ENCODE measurements at places on chromosomes 7 and 10.

- DNase-seq = peak; percentile 43
Observed at GRCh38 chr10:132403511-132404168, 6.6 kb downstream of the PWWP2B start.

GRCh38 chr10:110568055-110568735, 700 bp downstream of the SMC3 start:
- DNase-seq = peak; percentile 75

DNA sequence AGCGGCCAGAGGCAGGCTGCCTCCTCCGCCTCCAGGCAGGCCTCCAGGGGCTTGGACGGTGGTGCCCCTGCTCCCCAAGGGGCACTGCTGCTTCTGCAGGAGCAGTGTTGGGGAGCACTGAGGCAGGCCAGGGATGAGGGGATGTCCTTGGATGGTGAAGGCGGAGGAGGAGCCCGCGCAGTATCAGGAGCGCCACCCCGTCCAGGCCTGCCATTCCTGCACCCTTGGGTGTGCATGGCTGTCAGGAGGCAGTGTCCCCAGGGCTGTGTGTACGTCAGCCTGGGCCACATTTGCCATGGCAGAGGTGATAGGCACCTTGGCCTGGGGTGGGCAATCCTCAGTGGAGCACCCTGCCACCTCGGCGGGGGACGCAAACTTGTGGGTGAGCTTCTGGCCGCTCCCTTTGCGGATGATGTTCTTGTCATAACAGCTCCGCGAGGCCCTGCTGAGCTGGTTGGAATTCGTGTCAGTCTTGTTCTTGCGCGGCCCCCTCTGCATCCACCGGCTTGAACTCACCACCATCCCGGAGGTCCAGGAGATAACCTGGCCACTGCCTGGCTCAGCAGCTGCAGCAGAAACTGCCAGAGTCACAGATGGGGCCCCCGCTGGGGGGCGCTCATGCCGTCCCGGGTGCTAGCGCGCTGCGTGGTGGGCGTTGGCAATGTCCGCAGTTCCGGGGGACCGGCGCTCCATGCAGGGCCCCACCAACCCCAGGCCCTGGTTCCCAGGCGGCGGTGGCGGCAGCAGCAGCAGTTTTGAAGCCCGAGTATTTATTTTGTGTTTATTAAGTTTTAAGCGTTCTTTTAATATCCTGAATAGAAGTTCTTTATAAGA, 182.3 kb upstream of the ADCY1 start:
- no peak for DNase-seq

GRCh38 chr10:89522463-89522862, 12.9 kb downstream of the SLC16A12 start:
- DNase-seq = no peak

- DNase-seq = no peak
Observed at GRCh38 chr7:40516376-40516775, 381.6 kb downstream of the SUGCT start.

- no peak for DNase-seq
Observed at GRCh38 chr10:69397972-69398371, 18.7 kb downstream of the TACR2 start.

- DNase-seq = no peak
Observed at GRCh38 chr7:29150856-29151255, 4.5 kb upstream of the CPVL start.

DNA sequence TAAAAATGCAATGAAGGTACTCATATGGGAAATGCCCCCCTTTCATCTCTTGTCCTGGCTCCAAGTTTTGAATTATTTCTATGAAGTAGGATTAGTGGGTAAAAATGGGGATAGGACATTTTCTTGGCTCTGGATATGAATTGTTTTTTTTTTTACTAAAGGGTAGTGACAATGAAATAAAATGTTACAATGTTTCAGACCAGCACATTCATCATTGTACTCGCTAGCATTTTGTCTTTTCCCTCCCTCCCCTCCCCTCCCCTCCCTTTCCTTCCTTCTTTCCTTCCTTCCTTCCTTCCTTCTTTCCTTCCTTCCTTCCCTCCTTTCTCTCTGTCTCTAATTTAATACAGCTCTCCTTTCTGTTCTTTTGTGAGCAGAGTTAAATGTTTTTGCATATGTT, 64.4 kb downstream of the CDK1 start:
- DNase-seq = no peak

DNA sequence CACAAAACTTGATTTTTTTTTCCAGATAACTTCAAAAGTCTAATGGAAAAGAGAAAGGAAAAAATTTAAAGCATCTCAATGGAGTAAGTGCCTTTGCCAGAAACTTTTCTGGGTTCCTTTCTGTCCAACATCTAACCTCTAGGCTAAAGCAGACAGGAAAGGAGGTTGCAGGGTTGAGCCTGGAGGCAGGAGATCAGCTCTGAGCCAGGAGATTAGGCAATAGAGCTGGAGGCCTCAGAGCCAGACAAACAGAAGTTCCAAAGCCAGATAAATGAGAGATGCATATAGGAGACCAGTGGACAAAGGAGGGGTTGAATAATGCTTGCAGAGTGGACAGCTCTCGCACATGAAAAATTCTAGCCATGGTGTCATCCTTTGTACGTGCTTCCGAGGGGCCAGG, 42.9 kb downstream of the CHN2 start:
- DNase-seq = no peak

- no peak for DNase-seq
Observed at GRCh38 chr7:156167417-156167807, 355.1 kb upstream of the SHH start.

- no peak for DNase-seq
Observed at GRCh38 chr7:20395104-20395503, 64.4 kb downstream of the ITGB8 start.

GRCh38 chr10:118107040-118107439, 60.3 kb upstream of the RAB11FIP2 start:
- no peak for DNase-seq

DNA sequence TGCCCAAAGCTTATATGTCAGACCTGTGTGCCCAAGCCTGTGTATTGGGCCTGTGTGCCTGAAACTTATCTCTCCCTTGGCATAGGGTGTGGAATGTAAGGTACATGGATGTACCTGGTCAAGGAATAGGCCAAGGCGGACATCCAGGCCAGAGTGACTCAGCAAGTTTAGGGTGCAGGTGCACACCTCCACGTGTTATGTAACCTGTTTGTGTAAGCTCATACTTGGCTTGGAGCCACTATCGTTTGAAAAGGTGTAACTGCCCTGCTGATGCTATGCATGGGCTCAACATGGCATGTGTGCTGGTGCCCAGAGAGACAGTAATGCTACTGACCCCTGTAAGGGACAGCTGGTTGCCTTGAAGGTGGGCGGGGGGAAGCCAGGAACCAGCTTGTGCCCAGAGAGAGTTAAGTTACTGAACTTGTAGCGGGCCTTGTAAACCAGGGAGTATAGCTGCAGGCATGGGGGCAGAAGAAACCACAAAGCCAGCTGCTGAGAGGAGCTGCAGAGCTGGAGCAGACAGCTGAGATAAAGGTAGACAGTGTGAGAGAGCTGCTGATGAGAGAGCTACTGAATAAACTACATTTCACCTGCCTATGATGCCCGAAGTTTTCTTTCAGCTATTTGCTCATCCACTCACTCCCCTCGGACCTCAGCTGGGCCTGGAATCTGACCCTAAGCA, 656.4 kb upstream of the ZWINT start:
- no peak for DNase-seq

- DNase-seq = peak; percentile 95
Observed at GRCh38 chr10:133373174-133374090, at the start of gene ECHS1. Gene ECHS1 (minus strand): TSS chr10:133373354. CDS start chr10:133373333, 21 bp downstream.

DNA sequence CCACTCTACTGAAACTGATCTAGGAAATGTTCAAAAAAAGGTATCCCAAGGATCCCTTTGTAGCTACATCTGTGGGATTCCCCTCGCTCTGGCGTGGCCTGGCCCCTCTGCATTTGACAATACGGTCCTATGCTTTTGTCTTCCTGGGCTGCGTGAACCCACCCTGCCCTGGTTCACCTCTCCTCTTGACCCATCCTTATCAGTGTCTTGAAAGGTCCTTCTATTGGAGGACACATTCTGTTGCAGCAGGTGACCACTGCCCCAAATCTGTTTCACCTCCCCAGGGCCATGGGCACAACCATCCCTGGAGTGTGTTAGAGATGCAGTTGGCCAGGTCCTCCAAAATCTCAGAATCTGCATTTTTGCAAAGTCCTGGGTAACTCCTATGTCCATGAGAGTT, 100.8 kb downstream of the EGFR start:
- DNase-seq = no peak

GRCh38 chr7:43834463-43835251, 34.7 kb downstream of the MRPS24 start:
- no peak for DNase-seq

- no peak for DNase-seq
Observed at GRCh38 chr7:80136261-80137055, 1.8 kb downstream of the GNAI1 start.

GRCh38 chr7:27409776-27410175, 167.2 kb downstream of the EVX1 start:
- DNase-seq = no peak

DNA sequence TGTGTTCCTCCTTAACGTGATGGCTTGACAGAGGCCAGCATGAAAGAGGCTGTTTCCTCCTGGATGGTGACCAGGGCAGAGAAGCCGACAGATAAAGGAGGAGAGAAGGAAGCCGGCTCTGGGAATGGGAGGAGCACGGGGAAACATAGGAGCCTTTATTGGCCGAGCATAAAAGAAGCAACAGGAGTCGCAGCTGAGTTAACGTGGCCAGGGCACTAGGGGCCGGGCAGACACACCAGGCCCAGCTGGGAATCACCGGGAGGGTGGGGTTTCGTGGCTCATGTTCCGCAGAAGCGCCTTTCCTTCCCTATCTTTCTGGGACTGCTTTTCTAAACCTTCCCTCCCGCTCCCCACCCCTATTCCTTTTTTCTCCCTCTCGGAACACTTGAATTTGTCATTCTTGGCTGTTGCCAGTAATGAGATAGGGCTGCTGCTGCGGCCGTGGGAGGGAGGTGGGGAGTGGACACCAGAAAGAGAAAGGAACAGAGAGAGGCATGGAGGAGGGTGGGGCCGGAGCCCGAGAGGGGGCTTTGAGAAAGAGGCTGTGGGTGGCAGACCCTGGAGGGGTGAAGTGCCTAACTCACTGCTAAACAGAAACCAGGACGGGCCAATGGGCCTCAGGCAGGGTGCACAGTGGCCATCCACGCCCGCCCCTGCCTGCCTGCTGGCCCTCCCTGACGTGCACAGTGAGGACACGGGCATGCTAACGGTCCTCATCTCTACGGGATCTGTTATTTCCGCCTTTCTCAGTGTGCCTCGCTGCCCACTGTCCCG, 65.2 kb downstream of the COL13A1 start:
- peak; percentile 75 for DNase-seq

DNA sequence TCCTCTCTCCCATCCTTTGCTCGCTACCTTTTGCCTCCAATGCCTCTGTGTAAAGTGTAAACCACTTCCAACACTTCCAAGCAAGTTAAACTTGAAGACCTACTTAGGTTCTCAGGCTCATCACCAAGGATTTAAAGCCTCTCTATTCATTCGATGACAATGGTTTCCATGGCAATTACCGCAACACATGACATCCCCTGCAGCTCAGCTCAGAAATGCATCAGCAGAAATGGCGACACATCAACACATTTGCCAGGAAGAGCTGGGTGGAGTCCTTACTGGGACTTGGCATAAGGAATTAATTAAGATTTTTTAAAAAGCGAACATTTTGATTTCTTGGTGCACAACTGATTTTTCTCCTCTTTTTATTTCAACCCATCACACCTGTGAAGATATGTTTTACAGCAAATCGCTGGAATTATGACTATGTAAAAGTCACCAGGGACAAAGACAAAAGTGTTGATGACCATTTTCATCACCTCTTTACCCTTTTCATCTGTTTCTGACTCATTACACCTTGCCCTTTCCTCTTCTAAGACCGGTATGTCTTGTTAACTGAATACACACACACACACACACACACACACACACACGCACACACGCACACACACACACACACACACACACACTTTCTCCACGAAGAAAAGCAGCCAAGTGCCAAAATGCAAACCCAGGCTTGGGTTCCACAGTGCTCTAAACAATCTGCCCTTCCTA, 453.4 kb upstream of the CELF2 start:
- DNase-seq = no peak

DNA sequence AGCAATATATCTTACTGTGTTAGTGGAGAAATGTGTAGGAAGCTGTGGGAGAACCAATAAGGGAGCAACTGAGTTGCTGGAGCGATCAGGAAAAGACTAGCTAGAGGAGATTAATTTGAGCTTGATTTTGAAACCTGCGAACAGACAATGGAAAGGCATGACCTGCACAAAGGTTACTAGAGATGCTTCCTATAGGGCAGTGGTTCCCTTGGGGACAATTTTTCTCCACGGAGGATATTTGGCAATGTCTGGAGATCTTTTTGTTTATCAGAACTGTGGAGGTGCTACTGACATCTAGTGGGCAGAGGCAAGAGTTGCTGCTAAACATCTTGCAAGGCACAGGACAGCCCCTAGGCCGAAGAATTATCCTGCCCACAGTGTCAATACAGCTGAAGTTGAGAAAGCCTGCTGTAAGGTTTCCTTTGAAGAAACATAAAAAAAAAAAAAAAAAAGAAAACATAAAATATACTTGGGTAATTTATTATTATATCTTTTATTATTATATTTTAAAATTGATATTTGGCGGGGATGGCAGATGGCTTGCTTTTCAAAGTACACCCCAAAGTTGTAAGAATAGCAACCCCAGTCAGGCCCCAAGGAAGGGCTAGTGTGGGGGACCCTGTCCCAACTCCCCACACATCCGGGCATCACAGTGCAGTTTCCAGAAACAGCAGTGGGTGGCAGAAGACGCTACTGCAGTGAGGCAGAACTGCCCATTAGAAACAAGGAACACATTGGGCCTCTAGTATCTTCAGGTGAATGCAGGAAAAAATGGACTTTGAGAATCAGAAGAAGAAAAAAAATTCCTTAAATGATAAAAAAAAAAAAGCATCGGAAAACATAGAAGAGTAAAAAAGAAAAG, 481.6 kb downstream of the SH2D4B start:
- DNase-seq = no peak

DNA sequence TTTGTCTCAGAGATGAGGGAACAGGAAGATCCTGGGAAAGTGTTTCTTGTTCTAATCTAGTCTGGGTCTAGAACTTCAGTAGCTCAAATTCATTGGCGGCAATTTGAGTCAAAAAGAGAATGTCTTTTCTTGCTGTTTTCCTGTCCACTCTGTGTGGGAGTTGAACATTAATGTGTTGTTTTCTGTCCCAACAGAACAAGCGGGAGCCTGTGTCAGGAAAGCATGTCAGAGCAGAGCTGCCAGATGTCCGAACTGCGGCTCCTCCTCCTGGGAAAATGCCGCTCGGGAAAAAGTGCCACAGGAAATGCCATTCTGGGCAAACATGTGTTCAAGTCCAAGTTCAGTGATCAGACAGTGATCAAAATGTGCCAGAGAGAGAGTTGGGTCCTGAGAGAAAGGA, 16.0 kb downstream of the GIMAP8 start:
- no peak for DNase-seq

GRCh38 chr7:113809581-113809980, 109.2 kb downstream of the PPP1R3A start:
- DNase-seq = no peak

DNA sequence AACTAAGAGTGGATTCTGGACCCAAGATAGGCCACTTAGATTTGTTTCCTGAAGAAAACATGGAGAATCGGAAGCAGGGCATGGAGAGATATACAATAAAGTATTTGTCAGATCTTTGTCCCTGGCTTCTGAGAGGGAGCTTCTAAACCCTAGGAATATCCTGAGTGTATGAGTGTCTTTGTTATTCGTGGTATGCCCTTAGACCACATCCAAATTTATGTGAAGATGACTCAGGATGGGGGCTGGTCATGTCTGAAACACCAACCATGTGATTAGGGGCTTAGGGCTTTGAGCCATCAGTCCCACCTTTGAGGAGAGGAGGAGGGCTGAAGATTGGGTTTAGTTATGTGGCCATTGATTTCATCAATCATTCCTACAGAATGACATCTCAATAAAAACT, 69.7 kb upstream of the PLPP4 start:
- no peak for DNase-seq

GRCh38 chr7:108920490-108920889, 350.8 kb downstream of the DNAJB9 start:
- DNase-seq = no peak

Data from Peyer's patch (tissue), 4 donors.